ENCODE measurements at places on chromosomes 12 and 14. TPM values are rescaled to one million over a fixed set of nuclear protein-coding genes. Genes with fewer than 3 reads are reported as not detected.

GRCh38 chr12:98126637-98127335 lies 388.6 kb upstream of the TMPO start:
- no peaks in the 10 kb centered on the region for H3K36me3 ChIP-seq
- no peaks in the 10 kb centered on the region for H3K27me3 ChIP-seq
- H3K4me1 ChIP-seq: no peaks in the 10 kb centered on the region
- DNase-seq: no peak
- H3K27ac ChIP-seq: no peak overlapping the region

The RFLNA gene
- not detected for total RNA-seq

DNA sequence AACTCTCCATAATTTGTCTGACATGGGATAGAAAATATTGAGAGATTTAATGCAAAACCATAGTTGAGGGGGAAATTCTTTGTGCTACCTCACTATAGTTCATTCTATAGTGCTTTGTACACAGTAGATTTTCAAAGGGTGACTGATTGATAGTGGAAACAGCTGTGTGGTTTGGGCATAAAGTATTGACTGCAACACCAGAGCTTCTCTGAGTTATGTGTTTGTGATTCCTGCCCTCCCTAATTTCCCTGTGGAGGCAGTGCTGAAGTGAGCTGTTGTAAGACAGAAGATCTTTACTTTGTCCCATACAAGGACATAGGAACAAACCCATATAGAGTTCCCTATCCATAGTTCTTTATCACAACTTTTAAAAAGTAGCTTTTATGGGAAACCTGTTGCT lies 47.1 kb downstream of the PTPRQ start:
- H3K36me3 ChIP-seq: no peaks in the 10 kb centered on the region
- H3K4me1 ChIP-seq: no peaks in the 10 kb centered on the region
- no peak overlapping the region for H3K27ac ChIP-seq
- DNase-seq: no peak

The SSTR1 gene
- total RNA-seq: not detected

DNA sequence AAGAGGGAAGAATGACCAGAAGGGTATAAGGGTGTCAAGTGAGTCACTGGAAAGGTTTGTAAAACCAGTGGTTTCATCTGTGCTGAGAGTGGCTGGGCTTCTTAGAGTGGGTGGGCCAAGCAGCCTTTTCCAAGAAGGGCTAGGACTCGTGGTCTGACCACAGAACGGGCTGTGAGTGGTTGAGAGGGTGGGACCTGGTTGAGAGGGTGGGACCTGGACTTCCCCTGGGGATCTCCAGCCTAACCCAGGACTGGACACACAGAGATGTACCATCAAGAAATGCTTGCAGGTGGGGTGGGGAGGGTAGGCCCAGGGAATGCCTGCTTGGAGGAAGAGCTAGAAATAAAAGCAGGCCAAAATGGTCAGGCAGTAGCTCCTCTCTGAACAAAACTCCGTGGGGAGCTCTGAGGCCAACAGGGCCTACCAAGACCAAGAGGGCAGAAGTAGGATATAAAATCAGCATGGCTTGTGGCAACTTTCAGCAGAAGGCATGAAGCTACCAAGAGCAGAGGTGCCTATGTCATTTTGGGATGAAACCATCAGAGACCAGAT lies 140.5 kb downstream of the FOXN3 start:
- H3K4me3 ChIP-seq: peak overlapping the region; percentile 31
- DNase-seq: peak; percentile 91
- H3K27ac ChIP-seq: peak overlapping the region; percentile 86
- H3K36me3 ChIP-seq: peaks cover 63% of the 10 kb centered on the region

The PRH1 gene
- total RNA-seq: 23.0 TPM

GRCh38 chr12:41706376-41706775 lies 438.3 kb downstream of the GXYLT1 start:
- no peaks in the 10 kb centered on the region for H3K4me1 ChIP-seq
- DNase-seq: no peak
- H3K27ac ChIP-seq: no peak overlapping the region
- H3K4me3 ChIP-seq: no peak overlapping the region
- H3K36me3 ChIP-seq: no peaks in the 10 kb centered on the region

DNA sequence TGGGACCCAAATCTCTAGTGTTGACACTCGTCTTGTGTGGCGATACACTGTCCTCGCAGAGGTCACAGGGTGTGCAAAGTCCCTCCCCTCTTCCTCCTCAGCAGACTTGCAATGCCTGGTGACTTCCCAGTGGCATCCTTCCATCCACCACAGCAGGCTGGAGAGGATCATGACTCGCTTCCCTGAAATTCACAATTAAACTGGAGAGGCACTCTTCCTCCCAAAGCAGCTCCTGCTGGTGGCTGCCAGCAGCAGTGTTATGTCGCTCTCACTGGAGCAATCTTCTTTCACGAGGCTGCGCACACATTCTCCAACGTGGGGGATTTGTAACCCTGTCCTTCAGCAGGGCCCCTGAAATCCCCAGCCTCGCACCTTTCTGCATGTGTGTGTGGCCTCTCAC lies 145.2 kb upstream of the TMCC3 start:
- no peak overlapping the region for H3K27ac ChIP-seq
- H3K4me3 ChIP-seq: no peak overlapping the region
- DNase-seq: no peak
- H3K27me3 ChIP-seq: peaks cover 9% of the 10 kb centered on the region
- no peaks in the 10 kb centered on the region for H3K36me3 ChIP-seq

The TPH2 gene
- not detected for total RNA-seq

GRCh38 chr12:51864833-51865670 lies 16.5 kb upstream of the FIGNL2 start:
- no peak for DNase-seq
- no peak overlapping the region for H3K27ac ChIP-seq
- no peak overlapping the region for H3K4me3 ChIP-seq
- H3K27me3 ChIP-seq: peaks cover 76% of the 10 kb centered on the region

GRCh38 chr14:69483765-69484443 lies 624 bp upstream of the PLEKHD1 start:
- DNase-seq: no peak
- H3K27me3 ChIP-seq: peaks cover 56% of the 10 kb centered on the region
- H3K27ac ChIP-seq: no peak overlapping the region
- no peak overlapping the region for H3K4me3 ChIP-seq

The PPP1R1A gene
- total RNA-seq: not detected

DNA sequence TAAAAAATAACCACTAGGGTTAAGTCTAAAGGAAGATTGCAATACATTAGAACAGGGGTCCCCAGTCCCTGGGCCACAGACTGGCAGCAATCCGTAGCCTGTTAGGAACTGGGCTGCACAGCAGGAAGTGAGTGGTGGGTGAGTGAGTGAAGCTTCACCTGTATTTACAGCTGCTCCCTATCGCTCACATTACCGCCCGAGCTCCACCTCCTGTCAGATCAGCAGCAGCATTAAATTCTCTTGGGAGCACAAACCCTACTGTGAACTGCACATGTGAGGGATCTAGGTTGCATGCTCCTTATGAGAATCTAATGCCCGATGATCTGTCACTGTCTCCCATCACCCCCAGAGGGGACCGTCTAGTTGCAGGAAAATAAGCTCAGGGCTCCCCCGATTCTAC lies 15.5 kb downstream of the ADGRD1 start:
- H3K4me1 ChIP-seq: no peaks in the 10 kb centered on the region
- H3K36me3 ChIP-seq: no peaks in the 10 kb centered on the region
- no peak overlapping the region for H3K27ac ChIP-seq
- H3K4me3 ChIP-seq: no peak overlapping the region
- DNase-seq: no peak
- H3K27me3 ChIP-seq: peaks cover 4% of the 10 kb centered on the region

The RNASE4 gene
- total RNA-seq: 2.1 TPM

The CLEC7A gene
- 0.26 TPM for total RNA-seq

DNA sequence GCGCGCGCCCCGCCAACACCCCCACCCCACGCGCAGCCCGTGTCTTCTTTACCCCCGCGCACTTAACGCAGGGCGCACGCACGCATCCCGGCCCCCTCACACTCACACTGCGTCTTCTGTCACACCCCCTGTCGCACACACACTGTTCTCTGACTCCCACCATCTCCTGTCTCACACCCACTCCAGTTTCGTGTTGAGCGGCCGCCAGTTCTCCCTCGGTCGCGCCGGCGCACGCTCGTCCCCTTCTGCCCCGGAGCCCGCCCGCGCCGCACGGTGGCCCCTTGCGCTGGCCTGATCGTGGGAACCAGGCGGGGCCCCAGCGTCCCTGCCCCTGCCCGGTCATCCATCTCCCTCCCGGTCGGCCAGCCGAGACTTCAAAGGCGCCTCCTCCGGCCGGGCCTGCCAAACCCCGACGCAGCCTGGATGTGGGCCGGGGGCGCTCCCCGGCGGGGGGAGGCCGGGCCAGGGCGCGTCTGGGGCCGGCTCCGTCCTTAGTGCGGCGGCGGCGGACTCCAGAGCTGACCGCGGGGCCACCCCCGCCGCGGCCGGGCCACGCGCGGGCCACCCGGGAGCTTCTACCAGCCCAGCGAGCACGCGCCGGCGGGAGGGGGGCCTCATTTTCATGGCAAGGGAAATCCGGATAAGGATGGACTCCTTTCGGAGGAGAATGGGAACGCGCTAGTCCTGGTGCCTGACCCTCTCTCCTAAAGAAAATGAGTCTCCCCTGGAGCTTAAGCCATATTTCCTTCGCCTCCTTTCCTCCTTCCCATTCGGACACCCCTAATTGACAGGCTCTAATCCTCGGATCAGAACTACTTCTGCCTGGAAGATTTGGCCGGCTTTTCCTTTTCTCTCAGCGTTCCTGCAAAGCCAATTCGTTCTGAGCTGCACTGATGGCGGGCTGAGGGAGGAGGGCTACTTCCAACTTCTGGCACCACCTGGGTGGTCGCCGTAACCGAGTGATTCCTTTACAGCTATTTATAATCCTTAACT lies 82.0 kb upstream of the HMGA2 start:
- no peak overlapping the region for H3K27ac ChIP-seq
- H3K27me3 ChIP-seq: peaks cover 25% of the 10 kb centered on the region
- H3K36me3 ChIP-seq: peaks cover 1% of the 10 kb centered on the region
- H3K4me1 ChIP-seq: peaks cover 9% of the 10 kb centered on the region

DNA sequence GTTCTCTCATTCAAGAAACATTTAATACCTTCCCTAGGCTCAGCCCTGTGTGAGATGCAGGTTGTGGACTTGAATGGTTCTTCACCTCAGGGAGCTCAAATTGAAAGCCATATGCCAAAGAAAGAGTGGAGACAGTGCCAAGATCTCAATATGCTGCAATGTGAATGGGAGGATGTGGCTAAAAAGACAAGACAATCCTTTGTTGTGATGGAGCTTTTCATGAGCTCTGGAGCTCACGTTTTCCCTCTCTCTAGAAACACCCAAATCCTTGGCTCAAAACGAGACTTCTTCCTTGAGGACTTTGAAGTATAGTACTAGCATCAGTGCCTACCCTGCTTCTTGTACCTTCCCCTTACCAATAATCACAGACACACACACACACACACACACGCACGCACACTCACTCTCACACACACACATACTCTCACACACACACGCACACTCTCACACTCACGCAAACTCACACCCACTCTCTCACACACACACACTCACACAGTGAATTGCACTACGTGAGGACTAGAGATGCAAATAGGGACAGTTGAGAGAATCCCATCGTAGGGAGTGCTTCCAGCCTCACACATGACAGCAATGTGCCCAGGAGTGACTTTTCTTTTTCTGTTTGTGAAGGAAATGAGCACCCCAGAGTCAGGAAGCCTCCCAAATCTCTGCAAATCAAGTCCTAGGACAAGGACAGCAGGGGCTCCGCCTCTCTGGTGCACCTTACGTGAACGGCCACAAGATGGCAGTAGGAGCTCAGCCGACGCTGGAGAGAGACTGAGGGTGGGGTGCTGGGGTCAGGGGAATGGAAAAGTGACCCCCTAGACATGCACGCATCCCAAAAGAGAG lies 231.4 kb downstream of the PCNX1 start:
- DNase-seq: peak; percentile 67
- no peak overlapping the region for H3K4me3 ChIP-seq
- no peak overlapping the region for H3K27ac ChIP-seq
- H3K27me3 ChIP-seq: no peaks in the 10 kb centered on the region

- H3K27me3 ChIP-seq: peaks cover 28% of the 10 kb centered on the region
- no peak overlapping the region for H3K4me3 ChIP-seq
- DNase-seq: no peak
- peaks cover 13% of the 10 kb centered on the region for H3K36me3 ChIP-seq
- H3K4me1 ChIP-seq: peaks cover 32% of the 10 kb centered on the region
Measured at GRCh38 chr14:64912261-64912660, 2.0 kb upstream of the CHURC1 start.

- H3K4me1 ChIP-seq: peaks cover 3% of the 10 kb centered on the region
- peaks cover 23% of the 10 kb centered on the region for H3K27me3 ChIP-seq
Measured at GRCh38 chr12:1907652-1908611, 10.5 kb downstream of the CACNA2D4 start.

- no peak overlapping the region for H3K4me3 ChIP-seq
- H3K36me3 ChIP-seq: no peaks in the 10 kb centered on the region
- peaks cover 16% of the 10 kb centered on the region for H3K27me3 ChIP-seq
- H3K4me1 ChIP-seq: no peaks in the 10 kb centered on the region
Measured at GRCh38 chr12:131114271-131114670, 160.6 kb downstream of the ADGRD1 start.

DNA sequence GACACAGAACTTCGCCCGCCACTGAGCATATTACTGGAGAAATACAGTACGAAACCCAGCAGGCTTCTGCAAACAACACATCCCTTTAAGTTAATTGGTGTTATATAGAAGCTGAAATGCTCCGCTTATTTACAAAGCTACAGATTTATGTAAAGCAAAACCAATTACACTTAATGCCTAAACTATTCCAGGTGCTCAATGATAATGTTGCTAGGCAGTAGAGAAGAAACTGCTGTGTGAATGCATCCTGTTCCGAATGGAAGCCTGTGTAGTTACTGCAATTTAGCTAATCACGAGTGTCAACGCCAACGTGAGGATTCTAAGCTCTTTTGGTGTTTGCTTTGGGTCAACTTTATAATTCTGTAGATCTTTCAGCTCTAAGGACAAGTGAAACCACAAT lies 89.8 kb downstream of the SLC15A5 start:
- no peak for DNase-seq
- no peaks in the 10 kb centered on the region for H3K4me1 ChIP-seq
- no peak overlapping the region for H3K27ac ChIP-seq
- H3K27me3 ChIP-seq: no peaks in the 10 kb centered on the region

DNA sequence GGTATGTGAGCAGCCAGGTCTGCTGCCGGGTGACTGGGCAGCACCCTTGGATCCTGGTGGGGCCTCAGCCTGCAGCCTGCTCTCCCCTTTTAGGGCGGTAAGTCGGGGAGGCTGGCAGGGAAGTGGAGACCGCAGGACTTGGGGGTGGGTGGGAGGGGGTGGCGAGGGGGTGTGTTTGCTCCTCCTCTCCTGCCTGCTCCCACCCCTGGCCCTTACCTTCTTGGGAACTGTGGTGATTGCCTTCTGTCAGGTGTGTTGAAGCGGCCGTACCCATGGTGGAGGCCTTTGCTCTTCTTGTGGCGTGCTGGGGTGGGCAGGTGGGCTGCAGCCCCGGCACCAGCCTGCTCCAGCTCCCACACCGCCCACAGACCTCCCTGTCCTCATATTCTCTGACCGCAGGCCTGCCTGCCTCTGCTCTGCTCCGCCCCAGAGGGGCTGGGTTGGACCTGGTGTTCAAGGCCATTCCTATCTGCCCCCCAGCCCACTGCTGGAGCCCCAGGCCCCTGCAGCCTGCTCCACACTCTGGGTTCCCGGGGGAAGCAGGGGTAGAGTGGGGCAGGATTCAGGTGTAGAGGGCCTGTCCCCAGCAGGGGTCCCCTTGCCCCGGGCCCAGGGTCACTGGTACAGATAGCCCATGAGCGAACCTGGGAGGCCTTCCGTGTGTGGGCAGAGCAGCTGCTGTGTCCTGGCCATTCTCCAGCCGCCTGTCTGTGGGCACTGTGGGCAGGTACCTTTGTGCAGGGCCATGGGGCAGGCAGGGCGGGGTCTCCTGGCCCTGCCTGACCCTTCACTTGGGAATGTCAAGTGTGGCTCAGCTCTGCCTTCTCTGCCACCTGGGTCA lies 5.2 kb downstream of the TEDC1 start:
- H3K27ac ChIP-seq: no peak overlapping the region
- H3K4me1 ChIP-seq: peaks cover 6% of the 10 kb centered on the region
- no peaks in the 10 kb centered on the region for H3K27me3 ChIP-seq
- H3K36me3 ChIP-seq: no peaks in the 10 kb centered on the region
- peak; percentile 38 for DNase-seq
- H3K4me3 ChIP-seq: no peak overlapping the region

The PTGES3 gene
- total RNA-seq: 268 TPM

All from activated CD8-positive, alpha-beta memory T cell treated with anti-CD3 and anti-CD28 coated beads, Interleukin-2, amount 10 ng/mL, durations not matched to agents 7 days and 5 days (primary cell).